ENCODE measurements at places on chromosomes 3 and 15.

GRCh38 chr3:13648060-13649001, 99.4 kb downstream of the FBLN2 start:
- DNase-seq = no peak

DNA sequence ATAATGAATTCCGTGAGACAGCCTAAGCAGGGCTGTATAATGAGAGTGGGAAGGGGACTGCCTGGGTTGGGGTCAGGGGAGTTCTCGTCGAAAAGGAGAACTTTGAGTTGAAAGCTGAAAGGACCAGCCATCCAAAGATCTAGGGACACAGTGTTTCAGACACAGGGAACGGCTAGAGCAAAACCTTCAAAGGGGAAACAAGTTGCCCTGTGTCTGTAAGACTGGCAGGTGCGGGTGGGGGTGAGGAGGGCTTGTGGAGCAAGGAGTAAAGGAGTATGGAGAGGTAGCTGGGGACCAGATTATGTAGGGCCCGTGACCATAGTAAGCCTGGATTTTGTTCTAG, 1.3 kb upstream of the SRP14 start:
- no peak for DNase-seq

- DNase-seq = no peak
Observed at GRCh38 chr3:157394411-157394810, 42.2 kb upstream of the PTX3 start.

GRCh38 chr15:80864666-80865065, 85.5 kb downstream of the CEMIP start:
- no peak for DNase-seq

DNA sequence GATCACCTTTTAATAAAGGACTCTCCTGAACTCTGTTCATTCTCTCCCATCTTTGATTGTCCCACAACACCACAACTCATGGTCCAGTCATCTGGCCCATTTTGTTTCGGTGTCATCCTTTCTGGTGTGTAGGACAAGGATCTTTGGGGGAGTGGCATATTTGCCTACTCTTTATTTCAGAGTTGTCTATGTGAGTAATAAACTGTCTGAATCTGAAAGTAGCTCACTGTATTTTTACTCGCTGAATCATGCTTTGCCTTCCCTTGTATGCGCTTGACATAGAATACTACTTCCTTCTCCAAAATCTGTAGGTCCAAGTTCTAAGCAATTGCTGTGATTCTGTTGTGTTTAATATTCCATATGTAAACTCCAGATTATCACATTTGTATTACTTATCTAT, 29.9 kb upstream of the NOX5 start:
- DNase-seq = no peak

DNA sequence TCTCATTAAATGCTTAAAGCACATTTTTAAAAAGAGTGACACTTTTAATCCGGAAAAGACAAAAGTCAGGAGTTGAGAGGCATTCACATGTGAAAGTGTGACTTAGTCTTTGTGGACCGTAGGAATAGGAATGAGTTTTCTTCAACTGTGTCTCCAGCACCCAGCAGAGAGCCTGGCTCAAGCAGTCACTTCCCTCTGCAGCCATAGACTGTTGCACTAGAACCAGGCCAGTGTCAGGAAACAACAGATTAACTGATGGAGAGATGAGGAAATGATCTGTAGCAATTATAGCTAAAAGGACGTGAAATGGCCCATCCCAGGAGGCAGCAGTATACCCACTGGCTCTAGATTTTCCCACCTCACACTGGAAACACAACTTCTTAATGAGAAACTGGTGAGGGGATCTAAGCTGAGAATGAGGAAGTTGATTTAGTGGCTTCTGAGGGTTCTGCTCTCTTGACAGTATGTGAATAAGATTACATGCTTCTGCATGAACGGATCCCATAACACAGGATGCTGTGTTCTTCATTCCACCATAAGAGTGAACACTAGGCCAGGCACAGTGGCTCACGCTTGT, 19.8 kb downstream of the CFAP92 start:
- DNase-seq = no peak

GRCh38 chr3:74531491-74531890, 83.0 kb downstream of the CNTN3 start:
- no peak for DNase-seq

- no peak for DNase-seq
Observed at GRCh38 chr15:96392380-96393208, 62.1 kb downstream of the NR2F2 start.

DNA sequence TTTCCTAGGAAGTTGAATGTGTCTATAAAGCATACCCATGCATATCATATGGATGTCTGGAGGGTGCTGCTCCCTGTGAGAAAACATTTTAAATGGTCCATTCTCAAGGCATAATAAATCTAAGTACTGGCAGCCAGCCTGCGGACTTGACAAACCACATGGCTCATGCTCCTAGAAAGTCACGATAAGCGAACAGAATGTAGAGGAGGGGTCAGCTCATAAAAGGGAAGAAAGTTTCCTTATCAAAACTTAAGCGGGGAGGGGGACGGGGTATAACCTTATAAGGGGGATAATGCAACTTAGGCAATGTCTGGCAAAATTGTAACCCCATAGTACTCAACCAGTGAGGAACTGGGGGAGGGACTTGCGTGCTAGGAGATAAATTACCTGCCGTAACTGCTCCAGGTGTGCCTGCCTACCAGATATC, 159.8 kb upstream of the LMCD1 start:
- no peak for DNase-seq

- DNase-seq = no peak
Observed at GRCh38 chr3:106447723-106448301, 579.0 kb upstream of the CBLB start.

DNA sequence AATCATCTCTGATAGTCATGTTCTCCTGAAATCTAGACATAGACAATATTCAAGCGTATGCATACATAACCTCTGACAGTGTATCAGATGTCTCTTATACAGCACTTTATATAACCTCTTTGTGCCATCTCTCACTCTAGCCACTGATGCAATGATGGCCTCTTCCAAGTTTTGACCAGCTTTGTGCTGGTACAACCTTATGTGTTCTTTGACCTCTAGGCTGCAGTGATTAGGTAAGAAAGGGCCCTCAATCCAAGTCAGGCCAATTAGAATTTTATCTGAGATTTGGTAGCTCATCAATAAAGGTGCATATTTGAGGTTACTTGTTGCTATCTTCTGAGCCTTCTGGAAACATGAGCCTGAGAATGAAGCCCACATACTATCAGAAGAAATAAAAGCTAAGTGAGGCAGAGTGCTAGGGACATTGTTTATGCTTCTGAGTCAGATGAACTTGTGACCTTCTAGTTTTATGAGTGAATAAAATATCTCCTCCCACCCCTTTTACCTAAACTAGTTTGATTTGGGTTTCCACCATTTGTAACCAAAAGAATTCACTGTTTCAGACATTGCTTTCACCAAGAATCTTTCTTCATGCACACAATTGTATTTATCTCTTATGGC, 283.2 kb upstream of the SUCLG2 start:
- DNase-seq = no peak

DNA sequence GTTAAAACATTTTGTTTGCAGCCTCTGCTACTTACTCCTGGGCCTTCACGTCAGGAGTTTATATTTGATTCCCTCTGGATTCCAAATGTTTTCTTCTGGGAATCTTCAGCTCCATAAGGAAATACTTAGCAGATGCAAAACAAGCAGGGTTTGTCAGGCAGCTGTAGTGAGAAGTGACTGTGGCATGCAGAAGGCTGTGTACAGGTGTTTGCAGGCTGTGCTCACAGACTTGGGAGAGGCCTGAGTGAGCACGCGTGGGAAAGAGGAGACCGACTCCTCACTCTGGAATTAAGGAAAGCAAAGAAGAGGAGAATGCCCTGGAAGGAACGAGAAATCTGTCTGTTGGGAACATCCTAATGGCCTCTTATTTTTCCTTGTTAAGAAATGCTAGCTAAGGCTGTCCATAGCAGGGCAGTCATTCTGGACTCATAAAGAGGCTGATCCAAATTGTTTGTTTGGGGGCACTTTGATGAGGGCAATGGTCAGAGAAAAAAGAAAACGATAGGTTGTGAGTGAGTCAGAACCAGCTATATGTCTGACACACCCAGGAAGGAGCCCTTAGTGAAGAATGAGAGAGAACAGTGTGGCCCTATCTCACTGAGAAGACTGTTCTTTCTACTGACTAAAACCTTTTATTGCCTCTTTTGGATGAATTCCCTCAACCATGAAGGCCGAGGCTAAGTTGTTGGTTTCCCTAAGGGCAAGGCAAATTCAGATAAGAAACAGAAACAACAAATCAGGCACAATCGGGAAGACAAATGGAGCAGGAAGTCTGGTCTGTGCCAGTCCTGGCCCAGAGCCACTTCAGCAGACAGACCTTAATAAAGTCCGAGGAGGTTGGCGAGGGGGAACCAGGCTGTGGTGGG, 82.6 kb downstream of the TGFBR2 start:
- DNase-seq = no peak

GRCh38 chr3:186605078-186605477, 7.8 kb upstream of the AHSG start:
- DNase-seq = no peak

GRCh38 chr15:39966521-39966920, 32.6 kb downstream of the EIF2AK4 start:
- no peak for DNase-seq

DNA sequence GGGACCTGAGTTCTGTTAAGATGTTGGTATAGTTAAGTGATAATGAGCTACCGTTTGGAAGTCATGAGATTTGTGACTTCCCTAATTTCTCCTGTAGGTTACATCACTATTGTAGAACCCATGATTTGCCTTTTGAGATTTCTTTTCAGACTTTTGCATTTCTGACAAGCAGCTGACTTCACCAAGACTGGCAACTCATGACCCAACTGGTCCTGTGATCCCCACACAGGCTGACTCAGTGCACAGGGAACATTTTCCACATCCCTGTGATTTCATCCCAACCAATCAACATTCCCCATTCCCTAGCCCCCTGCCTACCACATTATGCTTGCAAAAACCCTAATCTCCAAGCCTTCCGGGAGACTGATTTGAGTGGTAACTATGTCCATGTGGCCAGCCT, 242.1 kb upstream of the PDZRN3 start:
- DNase-seq = no peak

- no peak for DNase-seq
Observed at GRCh38 chr3:47261301-47261700, 21.3 kb downstream of the KIF9 start.
